ENCODE measurements at places on chromosomes 4 and X.

DNA sequence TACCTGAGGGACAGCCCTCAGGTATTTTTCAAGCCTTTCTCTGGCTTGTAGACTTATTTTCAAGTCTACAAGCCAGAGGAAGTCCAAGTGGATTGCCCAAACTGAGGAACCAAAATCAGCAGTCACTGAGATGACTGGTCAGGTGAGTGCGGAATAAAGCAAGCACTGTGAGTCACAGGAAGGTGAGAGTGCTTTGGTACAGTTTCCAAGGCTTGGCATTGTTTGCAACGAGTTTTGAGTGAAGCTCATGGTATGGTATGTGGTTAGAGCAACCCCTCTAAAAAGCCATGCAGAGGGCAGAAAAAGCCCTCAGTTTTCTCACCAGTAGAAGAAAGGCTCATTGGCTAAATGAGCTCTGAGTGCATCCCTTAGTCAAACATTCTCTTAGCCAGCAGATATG is 112.8 kb upstream of the EOLA2 start:
- no peak for DNase-seq

- no peak for DNase-seq
These were observed 1716.3 kb downstream of the C4orf33 start for GRCh38 chr4:130812117-130812765.

- DNase-seq = peak; percentile 42
These were observed 27.7 kb upstream of the TEC start for GRCh38 chr4:48297256-48297846.

DNA sequence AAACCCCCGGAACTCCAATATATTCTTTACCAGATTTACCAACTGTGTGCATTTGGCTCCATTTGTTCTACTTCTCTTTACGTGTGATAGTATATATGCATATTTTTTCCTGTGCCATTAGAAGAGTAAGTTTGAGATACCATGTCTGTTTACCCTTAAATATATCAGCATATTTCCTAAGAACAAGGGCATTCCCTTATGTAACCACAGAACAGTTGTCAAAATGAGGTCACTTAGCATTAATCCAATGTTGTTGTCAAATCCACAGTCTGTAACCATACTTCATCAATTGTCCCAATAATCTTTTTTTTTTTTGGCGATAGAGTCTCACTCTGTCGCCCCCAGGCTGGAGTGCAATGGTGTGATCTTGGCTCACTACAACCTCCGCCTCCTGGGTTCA is 55.2 kb downstream of the TBC1D14 start:
- DNase-seq = no peak

DNA sequence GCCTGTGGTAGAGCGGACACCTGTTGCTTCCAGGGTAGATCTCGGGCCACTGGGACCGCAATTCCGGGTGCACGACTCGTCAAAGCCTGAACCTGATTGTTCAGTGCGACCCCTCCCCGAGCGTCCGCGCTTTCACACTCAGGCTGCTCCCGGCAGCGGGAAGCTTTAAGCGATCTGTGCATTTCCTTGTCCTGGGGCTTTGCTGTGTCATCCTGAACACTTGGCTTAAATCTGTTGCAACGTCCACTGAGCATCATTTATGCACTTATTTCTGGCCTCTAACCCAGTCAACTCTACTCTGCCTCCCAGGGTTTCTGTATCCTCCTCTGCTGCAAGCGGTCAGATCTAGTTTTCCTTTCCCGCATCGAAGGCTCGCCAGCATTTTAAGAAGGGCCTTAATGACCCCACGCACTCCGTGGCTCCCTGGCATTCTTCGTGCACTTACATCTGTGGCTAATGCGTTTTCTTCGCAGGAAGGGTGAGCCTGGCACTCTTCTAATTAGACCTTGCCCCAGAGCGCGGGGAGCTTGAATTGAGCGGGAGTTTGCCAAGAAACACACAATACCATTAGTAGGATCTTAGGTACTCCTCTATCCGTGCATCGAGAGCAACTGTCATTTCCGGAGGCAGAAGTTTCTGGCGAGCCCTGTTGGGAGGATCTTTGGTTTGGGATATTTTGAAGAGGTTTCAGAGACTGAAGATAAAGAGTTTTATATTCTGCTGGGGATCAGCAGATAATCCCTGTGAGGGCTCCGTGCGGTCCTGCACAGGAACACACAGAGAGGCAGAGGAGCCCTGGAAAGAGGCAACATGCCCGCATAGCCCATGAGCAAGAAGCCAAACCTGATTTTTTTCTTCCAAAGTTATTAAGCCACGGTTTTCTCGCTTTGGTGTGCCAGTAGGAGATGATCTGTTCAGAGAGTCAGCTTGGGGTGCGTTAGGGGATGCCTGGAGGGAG is 654 bp upstream of the DDIT4L start:
- no peak for DNase-seq

GRCh38 chrX:14022019-14022418 is 7.7 kb downstream of the GEMIN8 start:
- no peak for DNase-seq

DNA sequence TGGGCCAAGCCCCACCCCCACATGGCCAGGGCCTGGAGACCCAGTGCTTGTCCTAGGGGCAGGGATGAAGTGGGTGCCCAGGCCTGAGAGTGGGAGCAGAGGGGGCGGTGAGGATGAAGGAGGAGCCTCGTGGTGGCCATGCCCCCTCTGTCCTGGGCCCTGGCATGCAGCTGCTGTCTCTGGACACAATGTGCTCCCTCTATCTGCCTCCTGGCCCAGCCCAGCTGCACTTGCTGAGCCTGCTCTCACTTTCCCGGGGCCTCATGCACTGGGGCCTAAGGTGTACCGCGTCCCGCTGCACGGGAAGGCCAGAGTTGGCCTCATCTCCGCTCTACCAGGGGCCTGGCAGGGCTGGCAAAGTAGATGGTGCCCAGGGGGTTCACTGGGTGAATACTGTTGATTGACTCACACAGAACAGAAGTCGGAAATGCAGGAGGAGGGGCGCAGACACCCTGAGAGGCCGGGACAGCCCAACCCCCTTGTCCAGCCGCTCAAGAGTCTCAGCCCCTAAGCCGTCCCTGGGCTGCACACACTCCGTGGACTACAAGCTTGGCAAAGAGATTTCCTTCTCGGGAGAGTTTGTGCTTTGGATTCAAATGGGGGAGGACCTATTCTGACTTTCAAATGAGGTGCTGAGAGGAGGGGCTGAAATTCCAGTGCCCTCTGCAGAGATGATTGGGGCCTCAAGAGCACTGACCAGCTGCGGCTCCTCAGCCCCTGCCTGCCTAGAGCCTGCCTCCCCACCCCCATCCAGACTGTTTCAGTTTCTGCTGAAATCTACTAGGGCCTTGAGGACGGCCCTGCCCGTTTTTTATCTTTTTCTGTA is 112.4 kb downstream of the PSAPL1 start:
- no peak for DNase-seq

- no peak for DNase-seq
These were observed 1239.1 kb upstream of the TENM3 start for GRCh38 chr4:181004056-181004455.

GRCh38 chr4:81030061-81030980 is at the start of gene BMP3:
TSS of gene BMP3 (plus strand) at chr4:81030708. CDS start at chr4:81031285, 577 bp downstream.
- DNase-seq = no peak

DNA sequence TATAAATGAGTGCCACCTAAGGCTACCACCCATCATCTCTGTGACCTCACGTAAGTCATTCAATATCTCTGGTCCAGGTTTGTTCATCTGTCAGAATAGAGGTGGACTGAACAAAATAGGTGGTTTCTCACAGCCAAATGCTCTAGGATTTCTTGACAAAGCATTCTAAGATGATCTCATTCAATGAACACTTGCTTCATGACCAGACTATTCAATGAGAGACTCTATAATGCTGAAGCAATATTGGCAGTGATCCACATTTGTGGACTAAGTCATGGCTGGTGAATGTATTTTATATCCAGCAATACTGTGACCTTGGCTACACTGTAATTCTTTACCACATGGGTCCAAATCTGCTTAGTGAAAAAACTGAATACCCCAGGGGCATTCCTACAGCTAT is 37.9 kb downstream of the LDB2 start:
- no peak for DNase-seq

GRCh38 chr4:931194-931959 is 739 bp downstream of the GAK start:
- DNase-seq = no peak

DNA sequence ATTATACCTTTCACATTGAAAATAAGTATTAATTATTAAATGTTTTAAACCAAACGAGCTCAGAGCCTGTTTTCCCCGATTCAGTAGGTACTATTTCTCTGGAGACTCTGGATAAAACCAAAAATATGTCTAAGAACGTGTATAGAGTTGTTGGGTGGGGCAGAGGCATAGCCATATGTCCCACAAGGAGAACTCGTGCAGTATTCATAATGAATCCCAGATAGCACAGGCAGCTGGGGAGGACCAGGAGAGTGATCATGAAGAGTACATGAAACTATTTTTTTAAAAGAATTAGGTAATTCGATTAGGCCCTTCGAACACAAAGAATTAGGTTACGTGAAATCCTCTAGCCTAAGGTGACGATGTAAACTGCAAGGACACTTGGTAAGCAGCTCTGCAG is 76.1 kb downstream of the CLDN22 start:
- no peak for DNase-seq

- DNase-seq = no peak
These were observed 67.2 kb upstream of the C1GALT1C1 start for GRCh38 chrX:120697053-120697452.

GRCh38 chr4:101254776-101255175 is 92.5 kb downstream of the PPP3CA start:
- no peak for DNase-seq

DNA sequence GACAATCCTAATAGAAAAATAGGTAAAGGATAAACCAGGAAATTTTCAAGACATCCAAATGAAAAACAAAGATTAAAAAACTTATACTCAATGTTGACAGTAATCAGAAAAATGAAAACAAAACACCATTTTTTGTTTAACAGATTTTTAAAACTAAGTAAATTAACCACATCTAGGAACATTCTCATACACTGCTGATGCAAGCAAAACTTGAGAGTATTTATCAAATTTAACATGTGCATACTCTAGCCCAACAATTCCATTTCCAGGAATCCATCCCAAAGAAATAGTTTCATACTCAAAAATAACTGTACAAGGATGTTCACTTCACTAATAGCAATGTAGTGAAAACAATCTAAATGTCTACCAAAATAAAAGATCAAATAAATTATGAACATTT is 11.5 kb downstream of the ANKRD17 start:
- no peak for DNase-seq

DNA sequence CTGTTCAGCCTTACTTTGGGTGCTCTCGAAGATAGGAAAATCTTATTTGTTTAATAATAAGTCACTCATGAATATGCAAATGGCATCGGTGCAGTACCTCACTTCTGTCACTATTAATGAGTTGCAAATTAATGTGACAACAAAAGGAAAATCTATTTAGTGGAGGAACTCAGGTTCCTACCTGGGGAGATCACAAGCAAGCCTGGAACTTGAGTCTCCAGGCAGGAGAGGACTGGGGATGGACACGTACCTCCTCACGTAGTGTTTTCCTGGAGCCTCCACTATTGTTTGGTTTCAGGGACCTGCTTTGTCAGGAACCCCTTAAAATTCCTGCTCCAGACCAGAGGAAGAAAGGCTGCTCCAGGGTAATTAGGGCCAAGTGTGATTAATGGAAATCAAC is 82.1 kb downstream of the BCOR start:
- no peak for DNase-seq

DNA sequence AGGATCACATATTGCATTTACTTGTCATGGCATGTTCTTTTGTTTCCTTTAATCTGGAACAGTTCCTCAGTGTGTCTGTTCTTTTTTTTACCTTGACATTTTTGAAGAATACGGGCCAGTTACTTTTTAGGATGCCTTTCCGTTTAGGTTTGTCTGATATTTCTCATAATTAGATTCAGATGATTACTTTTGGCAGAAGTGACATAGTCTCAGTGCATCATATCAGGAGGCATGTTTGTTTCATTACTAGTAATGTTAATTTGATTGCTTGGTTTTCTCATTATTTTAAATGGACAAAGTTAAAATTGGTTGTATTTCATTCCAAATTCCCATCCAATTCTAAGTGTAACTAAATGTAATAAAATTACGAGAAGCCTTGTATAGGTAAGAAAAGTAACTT is 8.3 kb downstream of the POLR2B start:
- DNase-seq = no peak

- no peak for DNase-seq
These were observed 379.7 kb downstream of the TLL1 start for GRCh38 chr4:166252487-166253402.

DNA sequence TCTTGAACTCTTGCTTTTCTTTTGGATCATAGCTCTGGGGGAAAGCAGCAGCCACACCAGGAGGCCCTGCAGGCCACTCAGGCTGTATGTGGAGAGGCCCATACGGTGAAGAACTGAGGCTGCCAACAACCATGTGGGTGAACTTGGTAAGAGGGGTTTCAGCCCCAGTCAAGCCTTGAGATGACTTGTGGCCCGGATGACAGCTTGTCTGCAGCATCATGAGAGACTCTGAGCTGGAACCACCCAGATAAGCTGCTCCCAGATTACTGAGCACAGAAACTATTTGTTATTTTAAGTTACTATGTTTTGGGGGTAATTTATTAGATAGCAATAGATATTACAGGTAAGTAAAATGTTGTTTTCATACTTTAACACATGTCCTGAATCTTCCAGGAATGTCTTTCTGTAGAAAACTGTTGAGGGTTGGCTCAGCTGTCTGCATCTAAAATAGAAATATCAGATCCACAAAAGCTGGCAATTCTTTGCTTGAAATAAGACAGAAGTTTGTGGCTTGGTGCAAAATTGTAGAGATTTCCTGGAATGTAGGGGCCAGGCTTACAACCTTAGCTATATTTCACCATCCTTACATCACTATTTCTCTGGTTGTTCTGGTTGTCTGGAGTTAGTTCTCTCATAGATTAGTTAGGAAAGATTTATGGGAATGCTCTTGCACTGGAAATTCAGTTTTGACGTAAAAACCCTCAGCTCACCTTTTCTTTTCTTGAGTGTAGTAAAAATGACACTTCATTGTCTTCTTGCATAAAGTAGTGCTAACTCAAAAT is 272.1 kb downstream of the RAPGEF2 start:
- DNase-seq = no peak

DNA sequence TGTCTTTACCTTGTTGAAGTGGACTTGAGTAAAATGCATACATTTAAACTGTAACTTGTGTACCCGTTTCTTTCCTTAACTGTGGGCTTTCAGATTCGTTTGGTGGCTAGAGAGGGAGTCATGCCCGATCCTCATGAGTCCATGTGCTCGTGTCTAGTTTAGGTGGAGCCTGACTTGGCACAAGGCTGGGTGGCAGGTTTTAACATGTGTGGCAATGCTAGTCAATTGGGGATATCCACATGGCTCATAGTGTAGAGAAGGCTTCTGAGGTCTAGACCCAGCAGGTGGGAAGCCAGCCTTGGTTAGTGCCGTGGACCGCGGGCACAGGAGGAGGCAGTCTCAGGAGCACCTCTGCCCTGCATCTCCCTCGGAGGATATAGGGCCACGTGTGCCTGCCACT is 48.5 kb upstream of the CLCN4 start:
- no peak for DNase-seq
